Esophagus squamous epithelium (tissue), 5 donors: ENCODE measurements at places on chromosomes 4 and X.

GRCh38 chr4:2962614-2963174, 512 bp downstream of the NOP14 start:
- DNase-seq = no peak

GRCh38 chr4:8855818-8856245, 15.8 kb downstream of the HMX1 start:
- DNase-seq = no peak

DNA sequence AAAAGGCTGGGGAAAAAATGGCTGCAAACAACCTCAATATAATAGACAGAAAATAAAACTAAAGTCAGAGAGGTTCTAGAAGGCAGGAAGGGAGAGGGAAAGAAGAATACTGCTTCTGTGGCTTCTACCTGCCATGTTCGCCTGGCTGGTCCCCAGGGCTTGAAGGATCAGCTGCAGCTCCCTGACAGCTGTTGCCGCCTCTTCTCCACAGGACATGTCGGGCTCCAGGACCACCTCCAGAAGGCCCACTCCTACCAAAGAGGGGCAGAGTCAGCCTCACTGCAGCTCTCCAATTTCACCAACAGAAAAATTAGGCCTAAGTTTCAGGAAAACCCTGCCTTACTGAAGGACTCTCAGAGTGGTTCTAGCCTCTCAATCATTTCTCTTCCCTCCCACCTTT, 44.9 kb downstream of the GATB start:
- DNase-seq = no peak

DNA sequence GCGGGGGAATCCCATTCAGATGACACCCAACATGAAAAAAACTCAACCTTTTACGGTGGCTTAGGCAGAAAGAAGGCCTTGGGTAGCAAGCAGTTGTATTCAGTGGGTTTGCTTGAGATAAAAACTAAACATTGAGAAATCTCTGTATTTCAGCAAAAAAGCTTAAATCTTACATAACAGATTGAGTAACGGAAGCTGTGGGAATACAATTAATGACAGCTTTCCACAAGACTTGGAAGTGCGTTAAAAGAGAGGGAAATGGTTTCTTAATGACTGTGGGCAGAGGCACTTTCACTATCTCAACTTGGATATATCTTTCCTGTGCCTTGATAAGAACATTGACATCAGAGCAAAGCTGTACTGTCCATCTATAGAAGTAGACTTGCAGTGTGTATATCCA, 418.5 kb upstream of the HS3ST1 start:
- DNase-seq = no peak

GRCh38 chrX:49812177-49812576, 16.9 kb upstream of the PAGE4 start:
- no peak for DNase-seq

DNA sequence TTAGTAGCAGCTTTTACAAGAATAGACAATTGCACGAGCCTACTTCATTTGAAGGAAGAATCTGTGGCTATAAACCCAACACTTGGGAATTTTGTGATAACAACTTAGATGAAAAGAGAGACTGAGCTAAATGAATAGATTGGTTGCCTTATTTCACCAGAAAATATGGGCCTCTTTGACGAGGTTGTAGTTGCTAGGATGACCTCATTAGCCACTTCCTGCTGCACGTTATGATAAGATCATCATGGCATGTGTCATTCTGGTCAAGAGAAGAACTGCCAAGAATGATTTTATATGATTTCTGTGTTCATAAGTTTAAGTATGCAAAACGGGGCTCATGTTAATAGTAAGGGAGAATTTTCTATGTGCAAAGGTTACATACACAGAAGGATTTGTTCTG, 321.9 kb upstream of the GIMD1 start:
- DNase-seq = no peak
